ENCODE measurements at places on chromosomes 5 and 9.
A peak's percentile ranks its signal among the peaks of the same experiment; 100 is the strongest.

GRCh38 chr9:129276486-129277230 is 98.6 kb upstream of the IER5L start:
- DNase-seq, result no peak

DNA sequence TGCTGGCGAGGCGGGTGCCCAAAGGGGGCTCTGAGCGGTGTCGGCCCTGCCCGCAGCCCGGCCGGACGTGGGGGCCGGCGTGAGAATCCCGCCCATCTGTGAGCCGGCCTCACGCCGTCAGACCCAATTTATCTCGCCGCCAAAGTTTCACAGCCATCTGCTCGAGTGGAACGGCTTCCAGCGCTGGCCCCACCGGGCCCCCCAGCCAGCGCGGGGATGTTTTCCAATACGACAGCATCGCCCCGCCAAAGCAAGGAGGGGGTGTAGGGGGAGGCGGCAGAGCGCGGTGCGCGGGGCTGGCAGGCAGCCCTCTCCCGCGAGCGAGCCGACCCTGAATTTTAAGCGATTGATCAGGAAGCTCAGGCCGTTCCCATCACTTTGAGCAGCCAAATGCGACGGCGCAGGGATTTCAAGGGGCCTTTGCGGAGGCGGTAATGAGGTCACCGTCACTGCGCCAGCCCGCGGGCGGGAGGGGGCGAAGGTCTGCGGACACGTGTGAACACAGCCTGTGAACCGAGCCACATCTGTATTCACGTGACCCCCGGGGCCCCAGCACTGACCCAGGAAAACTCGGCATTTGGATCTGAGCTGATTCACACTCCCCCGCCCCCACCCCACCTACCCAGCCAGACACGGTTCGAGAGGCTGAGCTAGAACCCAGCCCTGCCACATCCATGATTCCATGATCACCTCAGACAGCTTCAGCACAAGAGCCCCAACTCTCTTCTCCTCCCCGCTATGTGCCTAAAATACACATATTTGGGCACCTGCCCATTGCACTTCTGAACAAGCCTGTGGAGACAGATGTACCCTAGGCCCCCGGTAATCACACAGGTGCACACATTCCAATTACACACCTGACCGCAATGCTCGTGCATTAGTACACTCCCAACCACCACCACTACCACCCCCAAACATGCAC is 47.8 kb upstream of the PSD2 start:
- peak; percentile 22 for DNase-seq

DNA sequence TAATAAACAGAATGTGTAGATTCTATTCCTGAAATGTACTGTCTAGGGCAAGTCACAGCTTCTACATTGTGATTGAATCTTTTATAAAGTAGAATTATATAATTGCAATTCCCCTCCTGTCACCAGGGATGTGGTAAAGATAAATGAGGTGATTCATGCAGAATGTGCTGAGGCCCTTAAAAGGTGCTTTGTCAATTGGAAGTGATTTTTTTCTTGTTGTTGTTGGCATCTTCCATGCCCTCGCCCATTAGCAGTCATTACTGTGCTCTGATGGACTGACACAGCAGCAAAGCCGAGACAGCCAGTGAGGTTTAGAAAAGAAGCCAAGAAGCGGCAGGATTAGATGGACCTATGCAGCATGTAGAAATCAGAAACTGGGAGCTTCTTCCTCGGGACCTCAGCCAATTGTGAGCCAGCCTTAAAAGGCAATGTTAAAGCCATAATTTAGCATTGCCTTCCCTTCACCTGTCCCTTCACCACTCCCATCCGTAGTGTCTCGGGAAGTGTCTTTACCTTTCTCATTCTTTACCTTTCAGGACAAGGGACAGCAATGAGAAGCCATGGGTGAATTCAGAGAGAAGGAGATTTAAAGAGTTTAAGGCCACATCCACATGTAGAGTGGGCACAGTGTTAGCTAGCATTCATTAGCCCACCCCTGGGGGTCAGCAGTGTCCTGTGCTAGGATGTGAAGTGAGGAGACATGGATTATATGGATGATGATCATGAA is 257.8 kb downstream of the PLK2 start:
- no peak for DNase-seq

DNA sequence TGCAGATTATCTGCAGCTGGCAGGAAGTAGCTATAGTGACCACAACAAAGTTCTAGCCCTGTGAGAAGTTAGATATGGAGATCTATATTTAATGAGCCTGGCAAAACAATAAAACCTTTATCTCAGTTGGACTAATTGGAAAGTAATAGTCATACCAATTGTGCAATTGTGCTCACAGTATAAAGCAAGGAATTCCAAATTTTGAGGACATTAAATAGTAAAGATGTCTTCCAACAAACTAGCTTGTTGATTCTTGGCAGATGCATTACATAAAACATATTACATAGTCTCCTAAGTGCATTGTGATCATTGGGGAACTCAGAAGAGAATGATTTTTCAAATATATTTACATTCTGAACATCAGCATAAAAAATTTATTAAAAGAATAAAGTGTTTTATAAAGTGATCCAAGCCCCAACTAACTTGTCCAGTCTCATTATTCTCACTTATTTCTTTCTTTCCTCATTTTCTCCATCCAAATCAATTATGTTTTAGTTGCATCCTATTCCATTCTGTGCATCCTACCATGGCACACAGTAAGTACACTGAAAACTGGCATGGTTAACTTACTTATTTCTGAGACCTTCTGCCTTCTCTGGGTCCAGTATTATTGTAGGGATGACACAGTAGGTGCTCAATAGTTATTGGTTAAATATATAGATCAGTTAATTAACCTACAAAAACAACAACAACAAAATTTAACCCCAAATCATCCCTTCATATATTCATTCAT is 977.2 kb upstream of the NUDT12 start:
- DNase-seq, result no peak

DNA sequence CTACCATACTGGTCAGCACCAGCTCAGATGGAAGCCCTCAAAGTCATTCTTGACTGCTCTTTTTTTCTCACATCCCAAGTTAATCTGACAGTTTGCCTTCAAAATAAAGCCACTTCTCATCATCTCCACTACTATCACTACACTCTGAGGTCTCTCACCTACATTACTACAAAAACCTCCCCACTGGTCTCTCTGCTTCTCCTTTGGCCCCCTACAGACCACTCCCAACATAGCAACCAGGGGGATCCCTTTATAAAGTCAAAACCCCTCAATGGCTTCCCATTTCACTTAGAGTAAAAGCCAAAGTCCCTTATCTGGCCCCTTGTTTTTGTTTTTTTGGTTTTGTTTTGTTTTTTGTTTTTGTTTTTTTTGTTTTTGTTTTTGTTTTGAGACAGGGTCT is 4.6 kb downstream of the ARAP3 start:
- DNase-seq, result no peak

GRCh38 chr9:123049589-123050222 is 16.2 kb downstream of the GPR21 start:
- DNase-seq, result no peak

DNA sequence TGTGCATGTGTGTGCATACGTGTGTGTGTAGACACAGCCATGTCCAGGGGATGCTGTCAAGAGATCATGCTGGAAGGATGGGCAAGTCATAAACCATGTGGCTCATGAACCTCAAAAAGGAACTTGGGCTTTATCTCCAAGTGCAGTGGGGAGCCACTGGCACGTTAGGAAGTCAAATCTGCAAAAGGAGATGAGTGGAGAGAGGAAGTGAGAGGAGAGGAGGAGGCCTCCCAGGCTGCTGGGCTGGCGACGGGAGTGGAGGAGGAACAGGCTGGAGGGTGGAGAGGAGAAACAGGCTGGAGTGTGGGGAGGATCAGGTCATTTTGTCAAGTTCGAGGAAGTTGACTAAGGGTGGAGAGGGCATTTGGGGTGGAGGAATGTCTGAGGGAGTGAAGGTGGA is 29.2 kb upstream of the TIFAB start:
- DNase-seq, result no peak

- no peak for DNase-seq
These were observed 245.3 kb downstream of the PDE4D start for GRCh38 chr5:59648038-59648831.

GRCh38 chr5:3201941-3202340 is 393.7 kb upstream of the IRX1 start:
- DNase-seq, result no peak

DNA sequence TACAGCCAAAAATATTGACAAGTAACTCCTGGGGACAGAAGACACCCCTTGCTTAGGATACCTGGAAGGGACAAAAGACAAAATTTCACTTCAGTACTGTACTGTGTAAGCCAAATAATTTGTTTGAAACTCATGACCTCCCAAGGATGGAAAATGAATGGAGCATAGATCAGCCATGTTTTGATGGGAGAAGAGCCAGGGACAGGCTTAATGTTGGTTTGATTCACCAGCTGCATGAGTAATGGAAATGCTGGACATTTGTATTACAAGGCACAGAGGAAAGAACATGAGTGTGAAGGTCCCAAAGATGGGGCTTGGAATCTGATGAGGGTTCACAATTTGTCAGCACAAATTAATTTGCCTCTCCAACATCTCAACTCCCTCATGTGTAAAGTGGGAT is 122.8 kb downstream of the ENC1 start:
- DNase-seq, result no peak

DNA sequence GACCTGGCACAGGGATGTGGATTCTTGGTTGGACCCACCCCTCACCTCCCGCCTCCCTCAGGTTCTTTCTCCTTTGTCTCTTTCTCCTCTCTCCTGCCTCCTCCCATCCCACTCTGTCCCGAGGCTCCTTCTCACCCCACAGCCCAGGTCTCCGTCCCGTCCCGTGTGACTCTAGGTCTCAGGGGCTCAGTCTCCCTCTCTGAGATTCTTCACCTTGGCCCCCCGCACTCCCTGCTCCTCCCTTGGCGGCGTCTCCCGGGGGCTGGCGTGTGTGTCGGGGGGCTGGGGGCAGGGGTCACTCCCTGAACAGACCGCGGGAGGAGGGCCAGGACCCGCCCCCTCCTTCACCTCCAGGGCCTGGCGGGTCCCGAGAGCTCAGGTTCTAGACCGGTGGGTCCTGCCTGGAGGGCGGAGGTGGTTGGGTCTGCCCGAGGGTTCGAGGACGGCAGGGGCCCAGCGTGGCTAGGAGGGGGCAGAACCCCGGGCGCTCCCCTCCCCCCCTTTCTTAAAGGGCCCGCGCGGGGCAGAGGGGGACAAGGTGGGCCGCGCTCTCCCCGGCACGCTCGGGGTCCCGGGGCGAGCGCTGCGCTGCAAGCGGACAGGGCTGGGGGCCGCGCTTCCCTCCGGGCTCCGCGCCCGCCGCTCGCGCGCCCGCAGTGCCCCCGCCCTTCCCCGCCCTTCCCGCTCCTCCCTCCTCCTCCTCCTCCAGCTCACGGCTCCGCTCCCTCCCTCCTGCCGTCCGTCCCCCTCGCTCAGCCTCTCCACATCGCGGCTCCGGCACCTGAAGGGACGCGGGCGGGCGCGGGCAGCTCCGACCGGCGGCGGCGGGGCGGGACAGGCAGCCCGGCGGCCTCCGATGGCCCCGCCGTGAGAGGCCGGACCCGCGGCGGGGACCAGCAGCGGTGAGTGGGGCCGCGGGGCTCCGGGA is at the start of gene PSD2:
PSD2 (plus strand) TSS at position 735 of the 928 bp plus-strand sequence. CDS start 13,633 bp downstream, outside the sequence.
- DNase-seq, result no peak

DNA sequence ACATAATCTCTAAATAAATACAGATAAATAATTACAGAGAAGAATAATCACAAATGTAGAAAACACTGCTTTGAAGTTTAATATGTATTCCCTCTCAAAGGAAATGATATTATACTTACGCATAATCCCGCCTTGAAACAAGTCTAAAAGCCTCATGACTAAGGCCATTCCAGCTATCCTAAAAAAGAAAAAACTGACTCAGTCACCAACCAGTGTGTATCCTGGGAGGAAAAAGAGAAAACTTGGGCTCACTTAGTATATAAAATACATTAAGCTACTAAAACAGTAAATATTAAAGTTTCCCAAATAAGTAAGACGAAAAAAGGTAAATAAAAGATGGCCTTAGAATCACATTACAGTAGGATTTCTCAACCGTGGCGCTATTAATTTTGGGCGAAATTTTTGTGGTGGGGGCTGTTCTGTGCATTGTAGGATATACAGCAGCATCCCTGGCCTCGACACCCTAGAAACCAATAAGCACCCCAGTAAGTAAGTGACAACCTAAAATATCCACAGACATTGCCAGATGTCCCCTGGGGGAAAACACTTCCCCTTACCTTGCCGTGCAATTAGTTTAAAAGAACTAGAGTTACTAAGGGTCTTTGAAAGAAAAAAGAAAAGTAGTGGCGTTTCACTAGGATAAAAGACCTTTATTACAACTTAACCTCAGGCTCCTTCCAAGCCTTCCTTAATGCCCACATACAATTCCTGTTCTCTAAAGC is 1.1 kb downstream of the HSPA9 start:
- DNase-seq, result no peak

DNA sequence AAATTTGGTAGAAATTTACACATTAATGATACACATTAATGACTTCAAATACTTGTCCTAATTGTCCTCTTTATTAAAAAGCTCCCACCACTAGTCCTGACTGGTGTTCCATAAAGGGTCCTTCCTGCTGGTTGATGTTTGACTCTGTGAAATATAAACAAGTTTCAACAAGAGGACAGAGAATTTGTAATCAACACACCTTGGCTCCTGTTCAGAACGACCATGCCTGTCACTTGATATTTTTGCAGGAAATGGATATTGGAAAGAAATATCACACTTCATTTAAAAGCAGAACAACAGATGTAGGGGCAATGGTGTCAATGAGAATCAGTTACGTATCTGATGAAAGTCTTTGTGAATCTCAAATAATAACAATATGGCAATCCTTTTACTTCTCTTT is 211.7 kb downstream of the ENC1 start:
- no peak for DNase-seq

DNA sequence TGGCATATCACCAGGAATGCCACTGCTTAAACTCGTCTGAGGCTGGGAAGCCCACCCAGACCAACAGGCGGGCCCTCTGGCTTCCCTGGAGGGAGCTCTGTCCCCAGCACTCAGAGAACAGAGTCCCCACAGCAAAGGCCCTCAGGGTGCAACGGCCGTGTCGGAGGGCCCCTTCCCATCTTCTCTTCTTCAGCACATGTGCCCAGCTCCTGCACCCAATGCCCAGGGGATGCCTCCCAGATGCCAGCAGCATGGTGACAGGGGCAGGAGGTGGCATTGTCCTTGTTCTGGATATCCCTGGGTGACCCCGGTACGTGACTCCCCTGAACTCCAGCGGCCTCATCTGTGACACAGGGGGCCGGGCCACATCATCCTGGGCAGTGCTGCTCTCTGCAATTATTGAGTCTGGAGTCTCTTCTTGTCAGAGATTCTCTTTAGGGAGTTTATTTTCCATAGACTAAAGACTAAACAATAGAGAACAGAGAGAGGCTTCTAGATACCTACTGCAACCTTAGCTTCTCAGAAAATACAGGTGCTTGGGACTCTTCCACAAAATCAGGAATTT is 13.6 kb upstream of the OLFM1 start:
- DNase-seq, result no peak

All from stimulated activated CD4-positive, alpha-beta T cell treated with anti-CD3 and anti-CD28 coated beads, TNF-alpha, amount 100 ng/mL, for 24 hours (primary cell).